ENCODE measurements at places on chromosomes 2 and 18. TPM values are rescaled to one million over a fixed set of nuclear protein-coding genes. Genes with fewer than 3 reads are reported as not detected.

The RAMP1 gene
- 17.6 TPM for total RNA-seq

The UCN gene
- total RNA-seq, result 1.9 TPM

The DCDC2C gene
- total RNA-seq, result not detected

The ALPP gene
- total RNA-seq, result not detected

The ASTL gene
- 2.4 TPM for total RNA-seq

The CDKL4 gene
- not detected for total RNA-seq

The MROH2A gene
- total RNA-seq, result not detected

The PARD6G gene
- total RNA-seq, result 0.40 TPM

The IL36RN gene
- not detected for total RNA-seq

The SNORC gene
- 1.2 TPM for total RNA-seq

The EVX2 gene
- not detected for total RNA-seq

The TUBB8B gene
- total RNA-seq, result not detected

The EIF4E2 gene
- 93.2 TPM for total RNA-seq

The POTEF gene
- total RNA-seq, result not detected

The POTEJ gene
- not detected for total RNA-seq

The ALKAL2 gene
- total RNA-seq, result 0.28 TPM

The PXDN gene
- total RNA-seq, result 1.3 TPM

The THSD7B gene
- total RNA-seq, result not detected

The COL6A3 gene
- total RNA-seq, result 27.6 TPM

The FHOD3 gene
- total RNA-seq, result not detected

The ATP8B1 gene
- not detected for total RNA-seq

The TNFAIP6 gene
- total RNA-seq, result not detected

The KCNG2 gene
- total RNA-seq, result not detected

The ERFE gene
- total RNA-seq, result 0.24 TPM

The UGT1A4 gene
- total RNA-seq, result not detected

The EFEMP1 gene
- not detected for total RNA-seq

The PRADC1 gene
- 14.8 TPM for total RNA-seq

The KCNK3 gene
- total RNA-seq, result not detected

The RAPGEF4 gene
- total RNA-seq, result 0.37 TPM

The MARCHF4 gene
- not detected for total RNA-seq

The CD8B2 gene
- total RNA-seq, result 0.09 TPM

The SLC39A10 gene
- total RNA-seq, result 33.4 TPM

The REG3G gene
- total RNA-seq, result not detected

The RGPD3 gene
- total RNA-seq, result 0.21 TPM

The TANC1 gene
- 0.33 TPM for total RNA-seq

The FAM161A gene
- total RNA-seq, result 4.5 TPM

The ABCG8 gene
- total RNA-seq, result not detected

Measured in activated CD4-positive, alpha-beta T cell treated with anti-CD3 and anti-CD28 coated beads, Interleukin-2, amount 10 ng/mL, durations not matched to agents 24 days and 14 days (primary cell).